ENCODE measurements at places on chromosomes 1 and 21.

- DNase-seq: no peak
These were observed 74.8 kb downstream of the ATP5PO start for GRCh38 chr21:33840771-33841170.

DNA sequence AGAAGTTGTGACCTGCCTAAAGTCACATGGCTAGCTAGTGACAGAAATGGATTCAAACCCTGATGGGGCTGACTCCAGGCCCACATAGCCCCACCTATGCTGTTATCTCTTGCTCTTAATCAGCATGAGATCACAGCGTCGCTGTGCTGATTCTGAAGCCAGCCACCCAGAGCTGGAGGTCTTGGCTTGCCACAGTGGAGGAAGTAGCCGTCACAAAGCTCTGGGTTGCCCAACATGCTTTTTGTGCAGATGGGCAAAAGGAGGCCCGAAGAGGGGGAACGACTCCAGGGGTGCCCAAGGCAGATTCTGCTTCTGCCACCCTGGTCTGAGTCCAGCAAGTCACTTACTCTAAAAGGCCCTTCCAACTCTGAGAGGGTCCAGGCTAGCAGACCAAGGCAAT, 14.7 kb upstream of the MFSD2A start:
- no peak for DNase-seq

- DNase-seq: no peak
These were observed 42.0 kb upstream of the DUSP10 start for GRCh38 chr1:221783936-221784335.

- no peak for DNase-seq
These were observed 1267.0 kb upstream of the NCAM2 start for GRCh38 chr21:19731251-19731650.

GRCh38 chr1:14954210-14954609, 199.3 kb upstream of the TMEM51 start:
- DNase-seq: no peak

DNA sequence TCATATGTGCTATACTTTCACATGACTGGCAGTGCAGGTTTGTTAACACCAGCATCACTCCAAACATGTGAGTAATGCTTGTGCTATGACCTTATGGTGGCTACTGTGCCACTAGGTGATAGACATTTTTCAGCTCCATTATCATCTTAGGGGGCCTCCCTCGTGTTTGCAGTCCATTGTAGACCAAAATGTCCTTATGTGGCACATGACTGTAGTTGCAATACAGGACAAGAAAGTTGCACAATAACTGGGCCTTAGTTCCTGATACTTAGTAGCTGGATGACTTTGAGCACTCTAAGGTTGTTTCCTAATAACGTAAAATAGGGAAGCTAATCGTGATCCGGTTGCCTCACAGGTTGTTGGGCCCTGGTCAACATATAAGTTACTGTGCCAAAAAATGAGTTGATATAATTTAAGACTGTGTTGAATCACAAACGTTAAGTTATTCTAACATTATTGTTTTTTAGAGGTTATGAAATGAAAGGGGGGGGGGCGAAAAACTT, 511 bp upstream of the SNX27 start:
- no peak for DNase-seq

GRCh38 chr21:31887391-31887841, 14.6 kb downstream of the HUNK start:
- peak; percentile 34 for DNase-seq

- no peak for DNase-seq
These were observed 171.1 kb downstream of the PIGK start for GRCh38 chr1:77047978-77048614.

- no peak for DNase-seq
These were observed 7.9 kb upstream of the CDC73 start for GRCh38 chr1:193113992-193114332.

- no peak for DNase-seq
These were observed 10.7 kb upstream of the ZP4 start for GRCh38 chr1:237901299-237901934.

DNA sequence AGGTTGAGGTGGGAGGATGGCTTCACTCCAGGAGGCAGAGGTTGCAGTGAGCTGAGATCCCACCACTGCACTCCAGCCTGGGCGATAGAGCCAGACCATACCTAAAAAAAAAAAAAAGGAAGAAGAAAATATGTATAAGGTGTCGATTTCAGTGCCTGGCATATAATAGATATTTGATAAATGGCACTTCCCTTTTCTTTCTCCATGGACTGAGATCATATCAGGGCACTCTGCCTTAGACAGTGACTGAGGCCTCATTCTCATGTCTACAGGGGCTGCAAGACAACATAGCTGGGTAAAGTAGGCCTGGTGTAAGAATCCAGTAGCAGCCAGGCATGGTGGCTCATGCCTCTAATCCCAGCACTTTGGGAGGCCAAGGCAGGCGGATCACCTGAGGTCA, 21.2 kb downstream of the PCAT6 start:
- no peak for DNase-seq

GRCh38 chr1:109273570-109274288, 9.2 kb downstream of the PSRC1 start:
- peak; percentile 57 for DNase-seq

- no peak for DNase-seq
These were observed 24.5 kb upstream of the COQ8A start for GRCh38 chr1:226915672-226915995.

GRCh38 chr1:10787286-10787685, 9.2 kb downstream of the CASZ1 start:
- peak; percentile 18 for DNase-seq

- no peak for DNase-seq
These were observed at the start of gene ARTN for GRCh38 chr1:43933386-43934100. Gene ARTN (plus strand): TSS chr1:43933801. CDS start chr1:43935657, 1,856 bp downstream.

DNA sequence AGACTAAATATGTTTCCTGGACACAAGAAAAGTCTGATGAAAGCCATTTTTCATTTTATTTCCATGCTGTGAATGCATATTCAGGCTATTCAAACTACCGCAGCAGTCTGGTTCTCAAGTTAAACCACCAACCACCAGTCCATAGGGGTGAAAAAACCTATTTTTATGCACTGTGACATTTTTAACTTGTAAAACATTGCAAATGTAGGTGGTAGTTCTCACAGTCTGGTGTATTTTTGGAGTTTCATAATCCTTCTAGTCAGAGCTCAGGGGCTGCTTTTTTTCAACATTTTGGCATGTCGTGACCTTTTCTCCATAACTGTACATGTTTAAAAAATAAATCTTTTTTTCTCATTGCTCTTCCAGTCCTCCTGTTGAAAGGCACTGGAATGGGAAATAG, 907.6 kb upstream of the ADGRL2 start:
- no peak for DNase-seq

GRCh38 chr1:6971048-6971447, 185.8 kb downstream of the CAMTA1 start:
- no peak for DNase-seq

DNA sequence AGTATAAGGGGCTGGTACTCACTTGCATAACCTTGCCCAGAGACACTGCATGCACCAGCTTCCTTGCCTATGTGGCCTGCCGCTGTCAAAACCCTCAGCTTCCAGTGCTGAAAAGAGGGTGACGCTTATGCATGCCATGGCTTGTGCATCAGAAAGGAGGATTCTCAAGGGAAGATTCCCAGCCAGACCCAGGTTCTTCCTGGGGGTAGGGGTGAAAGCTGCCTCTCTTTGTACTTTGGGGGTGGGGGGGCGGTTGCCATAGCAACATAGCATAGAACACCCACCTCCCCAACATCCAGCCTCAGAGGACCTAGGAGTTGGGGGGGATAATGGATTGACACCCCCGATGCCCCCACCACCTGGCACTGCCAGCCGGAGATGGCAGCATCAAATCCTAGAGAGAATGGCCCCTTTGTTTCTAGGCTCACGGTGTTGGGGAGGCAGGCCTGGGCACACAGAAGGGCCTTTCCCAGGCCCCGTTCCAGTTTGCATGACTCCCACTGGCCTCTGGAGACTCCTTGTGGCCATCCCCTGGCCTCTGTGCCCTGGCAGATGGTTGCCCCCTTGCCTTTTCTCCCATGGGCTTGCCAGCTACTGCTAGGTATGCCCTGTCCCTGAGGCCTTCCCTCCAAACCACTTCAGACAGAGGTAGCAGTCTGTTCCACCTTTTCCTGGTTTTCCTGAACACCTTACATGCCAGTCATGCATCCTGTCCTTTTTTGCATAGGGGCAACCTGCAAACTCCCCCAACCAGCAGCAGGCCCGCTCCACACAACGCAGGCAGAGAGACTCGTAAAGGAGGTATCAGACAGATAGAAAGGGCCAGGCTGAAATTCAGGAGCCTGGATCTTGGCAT, 44.6 kb downstream of the RHBG start:
- no peak for DNase-seq

DNA sequence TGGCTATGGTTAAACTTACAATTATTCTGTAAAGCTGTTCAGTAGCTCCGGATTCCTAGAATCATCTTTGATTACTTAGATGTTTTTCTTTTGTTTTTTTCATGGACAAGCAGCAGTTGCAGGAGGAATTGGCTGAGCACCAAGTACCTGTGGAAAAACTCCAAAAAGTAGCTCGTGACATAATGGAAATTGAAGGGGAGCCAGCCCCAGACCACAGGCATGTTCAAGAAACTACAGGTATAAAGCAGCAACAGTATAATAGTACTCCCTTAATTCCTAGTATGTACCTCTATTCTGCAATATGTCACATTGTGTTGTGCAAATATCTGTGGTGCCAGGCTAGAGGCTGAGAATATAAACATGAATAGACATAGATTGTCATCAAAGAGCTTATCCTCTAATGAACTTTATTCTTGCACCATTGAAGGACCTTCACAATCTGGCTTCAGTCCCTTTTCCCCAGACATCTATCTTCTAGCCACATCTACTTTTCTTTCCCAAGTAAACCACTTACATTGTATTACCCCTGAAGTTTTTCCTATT, 132.3 kb upstream of the BMP8A start:
- DNase-seq: no peak

DNA sequence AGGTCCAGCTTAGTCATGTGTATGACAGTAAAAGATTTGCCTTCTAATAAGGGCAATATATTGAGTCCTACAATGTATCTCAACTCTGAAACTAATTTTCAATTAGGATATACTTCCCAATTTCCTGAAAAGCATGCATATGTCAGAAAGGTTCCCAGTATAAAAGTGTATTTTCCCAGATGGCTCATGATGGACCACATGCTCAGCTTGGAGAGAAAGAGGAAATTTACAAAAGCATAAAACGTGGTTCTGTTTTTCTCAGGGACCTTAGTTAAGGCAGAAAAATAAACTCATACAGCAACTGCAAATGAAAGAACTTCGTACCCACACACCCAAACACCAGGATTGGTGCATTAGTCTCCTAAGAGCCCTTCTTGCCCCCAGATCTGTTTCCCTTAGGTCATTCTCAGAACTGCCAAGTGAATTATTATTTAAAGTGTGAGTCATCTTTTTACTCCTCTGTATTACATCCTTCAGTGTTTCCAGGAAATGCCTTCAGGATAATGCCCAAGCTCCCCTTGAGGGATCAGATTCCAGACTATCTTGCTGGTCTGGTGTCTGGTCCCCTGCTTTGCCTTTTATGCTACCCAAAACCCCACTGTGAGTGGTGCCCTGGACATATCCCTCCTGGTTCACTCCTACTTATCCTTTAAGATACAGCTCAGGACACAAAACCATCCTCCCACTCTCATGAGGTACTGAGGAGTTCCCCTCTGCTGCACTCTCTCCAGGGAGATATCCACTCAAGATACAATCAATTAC, 57.4 kb downstream of the SSX2IP start:
- DNase-seq: no peak

GRCh38 chr1:66356605-66357004, 177.3 kb upstream of the SGIP1 start:
- no peak for DNase-seq

GRCh38 chr1:10082785-10083479, 50.2 kb downstream of the UBE4B start:
- no peak for DNase-seq

DNA sequence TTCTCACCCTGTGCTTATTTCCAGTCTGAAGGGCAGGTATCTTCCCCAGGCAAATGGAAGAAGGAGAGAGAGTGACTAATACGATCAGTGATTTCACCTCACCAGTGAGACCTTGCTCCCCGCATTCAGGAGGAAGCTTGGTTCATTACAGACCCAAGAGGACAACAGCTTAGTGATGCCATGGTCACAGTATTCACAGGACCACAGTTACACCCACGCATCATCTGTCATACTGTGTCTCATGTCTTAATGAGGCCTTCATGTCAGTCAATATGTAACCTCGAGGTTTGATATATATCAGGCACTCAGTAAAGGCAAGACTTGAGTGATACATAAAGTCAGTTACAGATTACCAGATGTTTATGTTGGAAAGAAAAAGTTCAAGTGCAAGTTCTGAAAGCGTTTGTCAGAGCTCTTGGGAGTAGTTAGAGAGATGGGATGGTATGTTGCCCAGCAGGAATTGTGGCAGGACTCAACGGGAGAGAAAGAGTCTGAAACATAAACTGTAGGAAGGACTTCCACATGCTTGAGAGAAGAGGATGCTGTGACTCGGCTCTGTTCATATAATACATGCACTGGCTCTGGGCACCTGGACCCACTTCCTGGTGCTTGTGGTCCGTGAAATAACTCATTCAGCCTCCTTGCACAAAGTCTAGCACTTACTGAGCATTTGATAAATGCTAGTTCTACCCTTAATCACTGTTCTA, 33.3 kb downstream of the GNPAT start:
- DNase-seq: no peak

- DNase-seq: no peak
These were observed at the start of gene CTSE for GRCh38 chr1:206023695-206024094. Gene CTSE (minus strand): TSS chr1:206023895. CDS start chr1:206023791, 104 bp downstream.

- no peak for DNase-seq
These were observed 20.1 kb upstream of the DISP3 start for GRCh38 chr1:11458811-11459275.

- no peak for DNase-seq
These were observed 146.8 kb downstream of the COL11A1 start for GRCh38 chr1:102961549-102961948.

DNA sequence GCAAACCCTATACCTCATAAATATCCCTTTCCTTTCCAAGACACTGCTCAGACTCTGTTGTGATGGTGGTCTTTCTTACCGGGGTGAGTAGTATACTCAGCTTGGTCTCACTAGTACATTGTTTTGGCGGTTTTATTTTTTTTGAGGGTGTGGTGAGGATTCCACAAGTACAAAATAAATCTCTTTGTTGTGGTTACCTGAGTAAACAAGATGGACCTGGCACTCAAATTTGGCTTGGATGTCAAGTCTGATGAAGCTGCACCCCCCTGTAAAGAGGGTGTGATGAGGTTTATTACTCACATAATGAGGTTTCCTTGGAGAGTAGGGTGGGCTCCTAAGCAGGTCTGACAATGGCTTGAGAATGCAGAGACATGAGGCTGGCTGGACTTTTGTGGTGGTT, 68.2 kb upstream of the KCNJ6 start:
- DNase-seq: no peak

DNA sequence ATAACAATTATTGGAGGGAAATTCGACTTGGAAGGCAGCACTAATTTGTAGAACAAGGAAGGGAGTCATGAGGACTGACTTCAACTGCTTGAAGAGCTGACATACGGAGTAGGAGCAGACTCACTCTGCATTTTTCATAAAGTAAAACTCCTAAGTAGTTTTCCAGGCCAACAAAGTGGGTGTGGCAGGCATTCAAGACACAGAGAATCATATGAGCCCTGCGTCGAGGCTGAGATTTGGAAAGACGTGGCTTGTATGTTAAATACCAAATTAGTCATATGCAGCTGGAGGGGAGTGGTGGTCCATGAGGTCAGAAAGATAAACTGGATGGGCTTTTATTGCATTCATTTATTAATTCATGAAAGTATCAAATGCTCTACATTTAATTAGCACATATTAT, 255.7 kb upstream of the JUN start:
- no peak for DNase-seq

GRCh38 chr1:197356723-197357533, 88.9 kb downstream of the CRB1 start:
- DNase-seq: no peak

GRCh38 chr1:219898375-219898774, 30.0 kb downstream of the SLC30A10 start:
- DNase-seq: no peak
